Glutamatergic neuron (in vitro differentiated cells): ENCODE measurements at places on chromosomes 3 and 15. TPM values are rescaled to one million over a fixed set of nuclear protein-coding genes. Genes with fewer than 3 reads are reported as not detected.

C3orf85 gene
- total RNA-seq: not detected

GRM7 gene
- total RNA-seq: 1.4 TPM

TBL1XR1 gene
- total RNA-seq: 101 TPM

FRMD4B gene
- 3.9 TPM for total RNA-seq

ITGA11 gene
- total RNA-seq: 0.22 TPM

COL6A5 gene
- total RNA-seq: not detected
